Neural crest cell (in vitro differentiated cells): ENCODE measurements at places on chromosomes 7 and 10. TPM values are rescaled to one million over a fixed set of nuclear protein-coding genes. Genes with fewer than 3 reads are reported as not detected.

Gene PON1
- total RNA-seq: not detected in 2 replicates

DNA sequence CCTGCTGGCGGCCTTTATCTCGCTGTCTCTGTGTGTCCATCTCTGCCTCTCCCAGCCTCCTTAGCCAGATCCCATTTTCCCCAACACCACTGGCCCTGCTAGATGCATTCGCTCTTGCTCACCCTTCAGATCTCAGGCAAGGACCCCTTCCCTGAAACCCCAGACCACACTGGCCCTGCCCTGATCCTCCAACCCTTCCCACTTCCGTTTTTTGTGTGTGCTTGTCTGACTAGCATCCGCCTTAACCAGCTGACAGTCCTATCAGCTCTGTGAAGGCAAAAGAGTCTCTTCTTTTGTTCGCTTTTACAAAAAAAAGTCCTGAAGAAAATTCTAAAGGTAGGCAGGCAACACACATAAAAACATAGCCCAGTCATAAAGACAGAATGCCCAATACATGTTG lies 28.7 kb downstream of the CHST15 start:
- no peak overlapping the region for H3K27ac ChIP-seq
- no peaks in the 10 kb centered on the region for H3K36me3 ChIP-seq
- DNase-seq: no peak
- H3K4me3 ChIP-seq: no peak overlapping the region

Gene INHBA
- total RNA-seq: 0.07 TPM in 1 of 2 replicates, not detected in the other

Gene DNTT
- total RNA-seq: not detected in 2 replicates

Gene JCAD
- total RNA-seq: 0.61 and 1.2 TPM in 2 replicates

Gene ZEB1
- 38.7 and 40.0 TPM in 2 replicates for total RNA-seq

DNA sequence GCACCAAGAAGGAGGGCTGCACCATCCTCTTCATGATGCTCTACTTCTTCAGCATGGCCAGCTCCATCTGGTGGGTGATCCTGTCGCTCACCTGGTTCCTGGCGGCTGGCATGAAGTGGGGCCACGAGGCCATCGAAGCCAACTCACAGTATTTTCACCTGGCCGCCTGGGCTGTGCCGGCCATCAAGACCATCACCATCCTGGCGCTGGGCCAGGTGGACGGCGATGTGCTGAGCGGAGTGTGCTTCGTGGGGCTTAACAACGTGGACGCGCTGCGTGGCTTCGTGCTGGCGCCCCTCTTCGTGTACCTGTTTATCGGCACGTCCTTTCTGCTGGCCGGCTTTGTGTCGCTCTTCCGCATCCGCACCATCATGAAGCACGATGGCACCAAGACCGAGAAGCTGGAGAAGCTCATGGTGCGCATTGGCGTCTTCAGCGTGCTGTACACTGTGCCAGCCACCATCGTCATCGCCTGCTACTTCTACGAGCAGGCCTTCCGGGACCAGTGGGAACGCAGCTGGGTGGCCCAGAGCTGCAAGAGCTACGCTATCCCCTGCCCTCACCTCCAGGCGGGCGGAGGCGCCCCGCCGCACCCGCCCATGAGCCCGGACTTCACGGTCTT lies 1.9 kb downstream of the FZD1 start:
- peaks cover 37% of the 10 kb centered on the region for H3K4me1 ChIP-seq
- no peaks in the 10 kb centered on the region for H3K36me3 ChIP-seq
- peaks cover 52% of the 10 kb centered on the region for H3K27me3 ChIP-seq
- no peak overlapping the region for H3K27ac ChIP-seq

- no peak overlapping the region for H3K27ac ChIP-seq
- H3K36me3 ChIP-seq: no peaks in the 10 kb centered on the region
- peaks cover 5% of the 10 kb centered on the region for H3K27me3 ChIP-seq
- no peaks in the 10 kb centered on the region for H3K4me1 ChIP-seq
- no peak overlapping the region for H3K4me3 ChIP-seq
Observed at GRCh38 chr10:77571490-77571889, 66.1 kb downstream of the KCNMA1 start.

GRCh38 chr7:152574892-152575548 lies 100.9 kb downstream of the XRCC2 start:
- H3K27me3 ChIP-seq: no peaks in the 10 kb centered on the region
- no peak for DNase-seq
- H3K4me1 ChIP-seq: no peaks in the 10 kb centered on the region
- no peak overlapping the region for H3K4me3 ChIP-seq

GRCh38 chr7:27143023-27143949 lies at the start of gene HOXA5:
HOXA5 (minus strand) TSS chr7:27143681; CDS start chr7:27143607, 74 bp downstream.
- H3K4me3 ChIP-seq: peak within 1 kb of the TSS; percentile 92
- DNase-seq: peak; percentile 64
- H3K27ac ChIP-seq: peak within 1 kb of the TSS; percentile 13
- peaks cover 35% of the 10 kb centered on the region for H3K4me1 ChIP-seq

DNA sequence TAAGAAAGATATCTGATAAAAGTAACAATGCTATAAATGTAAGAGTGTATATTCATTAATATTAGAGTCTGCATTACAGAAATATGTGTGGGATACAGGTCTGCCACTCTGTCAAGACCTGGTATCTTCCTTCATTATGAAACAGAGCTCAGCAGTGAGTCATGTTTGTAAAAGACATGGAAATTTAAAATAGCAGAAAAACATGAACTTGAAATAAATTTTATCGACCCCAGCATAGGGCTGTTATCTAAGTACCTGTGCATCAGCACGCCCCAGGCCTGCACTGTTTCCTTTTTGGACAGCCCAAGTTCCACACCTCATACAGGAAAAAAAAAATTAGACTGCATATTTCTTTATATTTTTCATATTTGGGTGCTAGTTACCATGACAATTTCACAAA lies 58.0 kb upstream of the ZPBP start:
- no peak overlapping the region for H3K4me3 ChIP-seq
- no peaks in the 10 kb centered on the region for H3K36me3 ChIP-seq
- DNase-seq: no peak
- H3K27me3 ChIP-seq: no peaks in the 10 kb centered on the region
- no peak overlapping the region for H3K27ac ChIP-seq

- DNase-seq: peak; percentile 13
- H3K4me1 ChIP-seq: peaks cover 28% of the 10 kb centered on the region
- H3K36me3 ChIP-seq: no peaks in the 10 kb centered on the region
- H3K4me3 ChIP-seq: peak overlapping the region; percentile 41
- no peak overlapping the region for H3K27ac ChIP-seq
Observed at GRCh38 chr10:19819419-19820033, 3.3 kb downstream of the PLXDC2 start.

Gene GPNMB
- total RNA-seq: not detected in 2 replicates

GRCh38 chr7:2544541-2545188 lies 10.7 kb downstream of the BRAT1 start:
- H3K4me3 ChIP-seq: no peak overlapping the region
- H3K27ac ChIP-seq: no peak overlapping the region
- no peaks in the 10 kb centered on the region for H3K4me1 ChIP-seq
- H3K27me3 ChIP-seq: no peaks in the 10 kb centered on the region
- H3K36me3 ChIP-seq: peaks cover 2% of the 10 kb centered on the region
- no peak for DNase-seq

Gene CPN1
- not detected in 2 replicates for total RNA-seq

Gene CDH23
- 2.0 and 2.6 TPM in 2 replicates for total RNA-seq

DNA sequence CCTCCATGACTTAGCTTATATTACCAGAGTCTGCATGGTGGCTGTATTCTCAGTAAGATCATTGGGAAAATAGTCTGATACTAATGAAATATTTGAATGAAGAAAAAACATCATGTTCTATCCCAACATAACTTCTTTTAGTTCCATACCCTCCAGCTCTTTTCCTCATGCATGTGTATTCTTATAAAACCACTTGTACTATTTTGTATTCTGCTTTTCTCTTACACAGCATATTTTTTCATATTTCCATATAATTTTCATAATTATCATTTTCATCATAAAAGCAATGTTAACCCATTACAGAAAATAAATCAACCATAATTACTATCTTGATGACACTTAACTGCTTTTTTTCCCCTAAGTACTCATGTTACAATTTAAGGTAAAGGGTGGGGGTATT lies 371.2 kb upstream of the LRGUK start:
- H3K4me1 ChIP-seq: no peaks in the 10 kb centered on the region
- H3K27ac ChIP-seq: no peak overlapping the region
- H3K36me3 ChIP-seq: no peaks in the 10 kb centered on the region
- H3K27me3 ChIP-seq: no peaks in the 10 kb centered on the region
- no peak for DNase-seq

Gene DDC
- 0.57 and 1.0 TPM in 2 replicates for total RNA-seq

Gene PRKCQ
- total RNA-seq: 3.2 and 3.3 TPM in 2 replicates

DNA sequence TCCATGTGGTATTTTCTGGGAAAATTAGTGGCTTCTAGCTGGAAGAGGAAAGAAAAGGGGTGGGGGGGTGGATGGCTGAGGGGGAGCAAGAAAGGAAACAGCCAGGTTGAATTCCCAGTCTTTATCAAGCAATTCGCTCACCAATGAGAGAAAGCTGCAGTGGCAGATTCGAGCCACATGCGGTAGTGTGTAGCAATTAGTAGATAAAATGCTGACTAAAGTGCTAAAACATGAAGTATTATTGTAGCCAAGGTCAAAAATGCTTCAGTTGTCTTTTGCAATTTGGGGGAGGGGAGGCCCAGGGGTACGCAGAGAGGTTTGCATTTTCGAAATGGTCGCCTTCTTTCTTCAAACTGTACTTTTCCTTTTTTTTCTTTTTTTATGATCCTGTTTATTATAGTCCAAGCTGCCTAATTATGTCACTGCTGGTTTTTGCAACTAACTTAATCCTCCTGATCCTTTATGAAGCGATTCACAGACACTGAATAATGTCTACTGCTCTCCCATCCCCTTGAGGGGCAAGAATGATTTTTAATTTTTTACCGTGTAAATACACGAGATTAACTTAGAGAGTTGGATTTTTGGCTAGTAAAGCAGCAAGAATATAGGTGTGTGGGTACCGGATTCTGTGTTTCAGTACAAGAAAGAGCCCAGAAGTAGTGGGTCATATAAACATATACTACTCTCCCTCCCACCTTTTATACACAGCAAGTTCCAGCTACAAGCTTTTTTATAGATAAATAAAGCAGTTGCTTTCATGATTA lies 3.6 kb upstream of the ARID5B start:
- peaks cover 31% of the 10 kb centered on the region for H3K27me3 ChIP-seq
- no peaks in the 10 kb centered on the region for H3K36me3 ChIP-seq
- no peak overlapping the region for H3K27ac ChIP-seq
- H3K4me1 ChIP-seq: peaks cover 39% of the 10 kb centered on the region
- H3K4me3 ChIP-seq: peak overlapping the region; percentile 93

Gene UBE3C
- 46.1 and 46.8 TPM in 2 replicates for total RNA-seq

Gene CYP51A1
- total RNA-seq: 193 and 196 TPM in 2 replicates

DNA sequence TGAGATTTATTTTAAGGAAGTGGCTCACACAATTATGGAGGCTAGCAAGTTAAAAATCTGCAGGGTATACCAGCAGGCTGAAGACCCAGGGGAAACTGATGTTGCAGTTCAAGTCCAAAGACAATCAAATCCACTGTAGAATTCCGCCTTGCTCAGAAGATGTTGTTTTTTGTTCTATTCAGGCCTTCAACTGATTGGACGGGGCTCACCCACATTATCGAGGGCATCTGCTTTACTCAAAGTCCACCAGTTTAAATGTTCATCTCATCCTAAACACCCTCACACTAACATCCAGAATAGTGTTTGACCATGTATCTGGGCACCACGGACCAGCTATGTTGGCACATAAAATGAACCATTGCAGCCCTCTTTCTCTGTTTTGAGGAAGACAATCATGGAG lies 211.2 kb upstream of the GPR26 start:
- no peak for DNase-seq
- H3K27ac ChIP-seq: no peak overlapping the region
- no peak overlapping the region for H3K4me3 ChIP-seq
- no peaks in the 10 kb centered on the region for H3K36me3 ChIP-seq
- no peaks in the 10 kb centered on the region for H3K4me1 ChIP-seq

- H3K27me3 ChIP-seq: no peaks in the 10 kb centered on the region
- H3K27ac ChIP-seq: no peak overlapping the region
- DNase-seq: no peak
- no peaks in the 10 kb centered on the region for H3K36me3 ChIP-seq
- H3K4me1 ChIP-seq: peaks cover 36% of the 10 kb centered on the region
- peak overlapping the region; percentile 53 for H3K4me3 ChIP-seq
Observed at GRCh38 chr10:59557052-59557451, 152.6 kb downstream of the SLC16A9 start.

Gene RNF133
- total RNA-seq: 0.16 TPM in 1 of 2 replicates, not detected in the other

DNA sequence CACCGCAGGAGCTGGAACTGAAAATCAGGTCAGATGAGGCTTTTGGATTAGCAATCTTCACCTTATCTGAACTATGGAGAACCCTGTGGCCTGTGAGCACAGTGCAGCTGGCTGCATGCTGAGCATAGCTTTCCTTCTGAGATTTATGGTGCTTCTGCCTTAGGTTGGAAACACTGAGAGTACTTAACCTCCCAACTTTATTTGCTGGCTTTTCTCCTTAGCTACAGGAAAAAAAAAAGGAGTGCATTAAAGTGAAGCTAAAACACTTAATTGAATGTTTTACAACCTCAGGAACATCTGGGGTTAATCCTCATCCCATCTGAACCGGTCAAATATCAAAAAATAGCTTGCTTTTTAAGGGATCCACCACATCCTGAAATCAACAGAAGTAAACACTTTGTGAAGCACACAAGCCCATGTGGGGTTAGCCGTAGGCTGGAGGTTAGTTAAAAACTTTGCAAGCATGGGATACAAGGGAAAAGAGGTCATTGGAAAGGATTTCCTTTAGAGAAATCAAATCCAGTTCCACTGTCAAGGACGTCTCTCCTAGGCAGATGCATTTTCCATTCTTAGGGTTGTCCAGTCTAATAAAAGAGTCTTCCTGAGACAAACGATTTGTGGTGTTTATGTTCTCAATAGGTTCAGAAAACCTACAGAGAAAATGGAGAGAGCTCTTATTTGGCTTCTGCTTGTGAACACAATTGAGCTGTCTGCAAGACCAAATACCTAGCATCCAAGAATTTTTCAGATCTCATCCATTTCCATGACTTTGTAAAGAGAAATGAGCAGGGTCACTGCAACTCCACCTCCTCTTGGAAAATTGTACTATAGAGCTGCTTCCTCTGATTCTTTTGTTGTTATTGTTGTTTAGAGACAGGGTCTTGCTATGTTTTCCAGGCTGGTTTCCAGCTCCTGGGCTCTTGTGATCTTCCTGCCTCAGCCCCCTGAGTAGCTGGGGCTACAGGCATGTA lies 470.4 kb upstream of the IGFBP3 start:
- H3K27ac ChIP-seq: no peak overlapping the region
- H3K4me1 ChIP-seq: peaks cover 7% of the 10 kb centered on the region
- no peaks in the 10 kb centered on the region for H3K36me3 ChIP-seq
- no peak overlapping the region for H3K4me3 ChIP-seq
- no peak for DNase-seq
- no peaks in the 10 kb centered on the region for H3K27me3 ChIP-seq

- no peaks in the 10 kb centered on the region for H3K36me3 ChIP-seq
- H3K27ac ChIP-seq: no peak overlapping the region
- peak overlapping the region; percentile 7 for H3K4me3 ChIP-seq
- H3K27me3 ChIP-seq: peaks cover 100% of the 10 kb centered on the region
- peaks cover 25% of the 10 kb centered on the region for H3K4me1 ChIP-seq
Observed at GRCh38 chr7:19110026-19110730, 7.3 kb downstream of the TWIST1 start.

DNA sequence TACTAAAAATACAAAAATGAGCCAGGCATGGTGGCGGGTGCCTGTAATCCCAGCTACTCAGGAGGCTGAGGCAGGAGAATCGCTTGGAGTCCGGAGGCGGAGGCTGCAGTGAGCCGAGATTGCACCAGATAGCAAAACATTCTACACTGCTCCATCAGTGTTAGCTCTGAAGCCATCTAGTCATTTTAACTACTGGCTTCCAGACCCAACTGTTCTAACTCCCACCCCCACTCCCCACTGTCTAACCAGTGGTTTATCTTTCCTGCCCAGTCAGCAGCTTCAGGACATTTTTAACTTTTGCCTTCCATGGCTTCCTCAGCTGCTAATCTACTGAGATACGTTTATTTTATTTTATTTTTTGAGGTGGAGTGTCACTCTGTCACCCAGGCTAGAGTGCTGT lies 6.2 kb upstream of the FRAT1 start:
- no peak overlapping the region for H3K4me3 ChIP-seq
- H3K27ac ChIP-seq: no peak overlapping the region
- H3K27me3 ChIP-seq: peaks cover 15% of the 10 kb centered on the region
